ENCODE measurements at places on chromosomes 16 and 17.

DNA sequence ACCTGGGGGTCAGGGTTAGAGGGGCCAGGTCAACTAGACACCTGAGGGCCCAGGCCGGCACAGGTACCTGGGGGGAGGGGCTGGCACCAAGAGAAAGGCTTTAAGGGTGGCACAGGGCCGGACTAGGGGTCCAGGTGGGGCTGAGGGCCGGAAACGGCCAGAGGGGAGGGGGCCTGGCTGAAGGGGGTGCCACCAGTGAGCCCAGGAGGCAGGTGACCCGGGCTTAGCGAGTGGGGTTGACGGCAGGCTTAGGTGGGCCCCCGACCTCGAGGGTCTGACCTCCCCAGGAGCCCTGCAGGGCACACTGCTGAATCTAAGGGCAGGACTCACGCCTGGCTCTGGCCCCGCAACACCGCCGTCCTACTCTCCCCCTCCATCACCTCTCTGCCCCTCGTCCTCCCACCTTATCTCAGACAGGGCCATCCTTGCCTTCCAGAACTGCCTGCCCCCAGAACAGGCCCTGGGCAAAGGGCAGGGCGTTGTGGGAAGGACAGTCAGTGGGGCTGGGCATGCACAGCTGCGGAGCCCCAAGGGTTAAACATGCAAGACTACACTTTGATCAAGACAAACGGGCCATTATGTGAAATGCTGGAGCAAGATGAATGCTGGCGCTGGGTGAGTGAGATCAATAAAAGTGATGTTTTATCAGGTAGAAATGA is 44.4 kb downstream of the ACTG1 start:
- no peak for DNase-seq

DNA sequence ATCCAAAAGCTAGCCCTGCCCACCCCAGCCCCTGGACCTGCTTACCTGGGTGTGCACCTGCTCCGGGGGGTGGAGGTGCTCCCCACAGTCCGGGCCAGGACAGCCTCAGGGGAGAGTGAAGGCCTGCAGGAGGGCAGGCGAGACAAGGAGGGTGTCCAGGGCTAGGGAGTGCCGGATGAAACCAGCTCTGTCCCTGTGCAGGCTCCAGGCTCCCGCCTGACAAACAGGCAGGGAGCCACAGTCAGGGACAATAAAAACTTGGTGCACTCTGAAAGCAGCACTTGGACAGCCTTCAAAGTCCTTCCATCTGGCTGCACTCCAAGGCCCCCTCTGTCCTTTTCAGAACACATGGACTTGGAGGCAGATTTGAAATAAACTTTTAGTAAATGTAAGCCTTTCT is 3.9 kb downstream of the PAQR4 start:
- DNase-seq = no peak

DNA sequence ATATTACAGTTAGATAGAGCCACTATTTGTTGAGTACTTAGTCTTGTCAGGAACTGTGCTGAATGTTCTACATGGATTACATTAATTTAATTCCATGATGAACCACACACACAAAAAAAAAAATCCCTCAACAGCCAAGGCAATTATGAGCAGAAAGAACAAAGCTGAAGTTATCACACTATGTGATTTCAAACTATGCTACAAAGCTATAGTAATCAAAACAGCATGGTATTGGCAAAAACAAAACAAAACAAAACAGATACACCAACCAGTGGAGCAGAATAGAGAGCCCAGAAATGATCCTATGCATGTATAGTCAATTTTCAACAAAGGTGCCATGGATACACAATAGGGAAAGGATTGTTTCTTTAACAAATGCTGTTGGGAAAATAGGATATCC is 8.1 kb upstream of the ERCC4 start:
- no peak for DNase-seq

DNA sequence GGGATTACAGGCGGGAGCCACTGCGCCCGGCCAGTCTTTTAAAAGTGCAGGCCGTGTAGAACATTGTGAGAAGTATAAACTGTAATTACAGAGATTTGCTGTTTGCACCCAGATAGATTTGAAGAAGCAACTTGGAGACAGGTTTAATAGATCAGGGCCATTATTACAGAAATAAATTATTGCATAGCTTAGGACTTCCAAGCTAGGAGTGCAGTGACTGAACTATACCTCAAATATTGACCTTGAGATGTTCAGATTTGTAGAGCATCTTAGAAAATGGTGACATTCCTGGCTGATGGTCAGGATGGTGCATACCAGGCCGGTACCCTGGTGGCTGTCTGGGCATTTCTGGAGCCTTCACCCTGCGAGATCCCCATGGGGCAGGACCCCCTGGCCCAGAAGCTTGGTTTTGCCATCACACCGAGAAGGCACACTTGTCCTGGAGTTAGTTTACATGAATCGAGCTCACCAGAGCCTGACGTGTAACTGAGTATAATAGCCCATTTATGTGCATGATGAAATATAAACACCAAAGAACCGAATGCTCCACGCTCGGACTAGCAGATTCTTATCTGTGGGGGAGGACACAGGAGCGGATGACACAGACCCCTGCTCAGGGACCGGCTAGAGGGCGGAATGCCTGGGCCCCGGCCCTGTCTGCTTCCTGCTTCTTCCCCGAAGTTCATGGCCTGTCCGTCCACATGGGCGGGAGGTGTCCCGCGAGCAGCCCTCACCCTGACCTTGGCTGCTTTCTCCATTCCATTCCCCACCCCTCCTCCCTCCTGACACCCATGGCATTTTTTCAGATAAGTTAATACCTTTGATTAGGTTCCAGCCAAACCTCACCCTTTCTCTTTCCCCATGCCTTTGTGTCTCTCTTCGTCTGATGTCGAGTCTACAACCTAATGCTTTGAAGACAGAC is 32.1 kb downstream of the CCDC40 start:
- DNase-seq = no peak

All from stimulated activated CD4-positive, alpha-beta T cell treated with anti-CD3 and anti-CD28 coated beads, Interleukin-4, amount 100 ng/mL, for 4 hours (primary cell).